ENCODE measurements at places on chromosomes 5 and 9.

GRCh38 chr5:74424162-74424868 is 216.2 kb downstream of the ENC1 start:
- DNase-seq: no peak

GRCh38 chr5:124494540-124495116 is 251.8 kb downstream of the ZNF608 start:
- no peak for DNase-seq

- DNase-seq: no peak
These were observed 1962.2 kb upstream of the WWC1 start for GRCh38 chr5:166329149-166329800.

- no peak for DNase-seq
These were observed 370.9 kb downstream of the PLK2 start for GRCh38 chr5:58088941-58089340.

GRCh38 chr5:4802044-4802443 is 338.1 kb upstream of the ADAMTS16 start:
- DNase-seq: no peak

DNA sequence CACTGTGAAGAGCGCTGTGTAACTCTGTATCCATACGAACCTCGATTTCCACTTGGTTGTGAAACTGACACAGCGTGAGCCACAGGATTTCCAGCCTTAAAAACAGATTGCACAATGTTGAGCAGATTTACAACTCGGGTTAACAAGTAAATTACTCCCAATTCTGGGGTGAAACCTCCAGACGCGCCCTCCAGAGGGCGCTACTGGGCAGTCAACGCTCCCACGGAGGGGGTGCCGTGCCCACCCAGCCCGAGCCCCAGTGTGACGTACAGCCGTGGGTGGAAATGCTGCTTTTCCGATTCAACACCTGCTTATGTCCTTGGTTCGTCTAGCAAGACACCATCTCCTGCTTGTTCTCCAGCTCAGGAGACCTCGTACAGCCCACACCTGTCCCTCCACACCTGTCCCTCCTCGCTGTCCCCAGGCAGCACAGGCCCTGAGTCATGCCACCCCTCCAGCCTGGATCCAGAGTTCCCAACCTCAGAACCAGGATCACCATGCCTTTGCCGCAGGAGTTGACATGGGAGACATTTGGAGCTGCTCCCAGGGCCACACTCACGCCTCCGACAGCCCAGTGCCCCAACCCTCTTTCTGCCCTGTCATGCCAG is 34.4 kb upstream of the SLC6A3 start:
- DNase-seq: no peak

- DNase-seq: no peak
These were observed 113.9 kb downstream of the FGF1 start for GRCh38 chr5:142572006-142572405.

- DNase-seq: no peak
These were observed 74.1 kb upstream of the SH3PXD2B start for GRCh38 chr5:172528440-172528839.

GRCh38 chr9:128056887-128057723 is 10.0 kb downstream of the NAIF1 start:
- no peak for DNase-seq

- no peak for DNase-seq
These were observed 43.3 kb downstream of the ACTL7B start for GRCh38 chr9:108812396-108813025.

DNA sequence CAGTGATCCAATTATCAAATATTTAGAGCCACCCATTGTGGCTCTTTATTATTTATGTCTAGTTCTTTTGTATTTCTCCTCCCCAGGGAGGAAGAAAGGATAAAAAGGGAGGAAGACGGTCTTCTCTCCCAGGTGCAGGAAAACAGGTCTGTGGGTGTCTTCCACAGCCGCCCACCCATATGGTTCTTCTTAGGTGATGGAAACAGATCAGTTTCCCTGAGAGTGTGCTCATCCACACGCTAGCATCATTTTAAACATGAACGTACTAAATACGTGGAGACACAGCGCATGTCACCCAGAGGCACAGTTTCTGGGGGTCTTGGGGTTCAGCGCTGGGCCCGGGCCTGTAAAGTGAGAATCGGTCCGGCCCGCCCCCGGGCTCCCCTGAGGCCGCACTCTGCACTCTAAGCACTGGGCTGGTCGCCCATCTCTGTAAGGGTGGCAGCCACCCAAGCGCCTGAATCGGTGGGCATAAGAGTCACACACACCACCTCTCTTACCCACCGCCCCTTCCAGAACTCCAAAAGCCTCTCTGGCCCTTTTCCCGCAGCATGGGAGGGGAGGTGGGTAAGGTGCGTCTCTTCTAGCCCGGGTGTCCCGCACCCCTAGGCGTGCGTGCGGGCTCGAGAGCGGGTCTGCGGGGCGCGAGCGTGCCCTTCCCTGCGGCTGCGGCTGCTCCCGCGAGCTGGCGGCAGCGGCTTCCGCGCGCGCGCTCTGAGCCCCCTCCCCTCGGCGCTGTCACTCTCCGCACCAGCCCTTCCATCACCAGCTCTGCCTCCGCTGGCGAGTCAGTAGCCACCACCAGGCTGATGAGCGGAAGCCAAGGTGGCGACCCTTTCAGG is 1.3 kb downstream of the PTCH1 start:
- DNase-seq: no peak

GRCh38 chr5:53782620-53783019 is 222.2 kb downstream of the NDUFS4 start:
- DNase-seq: no peak

GRCh38 chr9:37290366-37290939 is 132.0 kb upstream of the GRHPR start:
- DNase-seq: no peak

DNA sequence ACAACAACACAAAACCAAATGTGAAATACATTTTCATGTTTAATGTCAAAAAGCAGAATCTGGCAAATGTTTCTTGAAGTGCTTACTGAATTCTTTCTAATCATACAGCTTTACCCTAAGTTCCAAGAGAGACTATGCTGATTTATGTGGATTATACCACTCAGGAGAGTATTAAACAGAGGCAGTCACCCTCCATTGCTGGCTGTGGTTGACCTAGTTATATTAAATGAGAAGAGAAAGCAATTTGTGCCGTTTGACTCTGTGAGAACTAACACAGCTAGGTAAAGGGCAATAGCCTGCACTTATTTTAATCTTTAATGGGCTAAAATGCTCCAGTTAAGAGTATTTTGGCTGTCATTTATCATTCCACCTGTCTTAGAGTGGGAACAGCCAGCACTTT is 62.6 kb downstream of the ELL2 start:
- no peak for DNase-seq

DNA sequence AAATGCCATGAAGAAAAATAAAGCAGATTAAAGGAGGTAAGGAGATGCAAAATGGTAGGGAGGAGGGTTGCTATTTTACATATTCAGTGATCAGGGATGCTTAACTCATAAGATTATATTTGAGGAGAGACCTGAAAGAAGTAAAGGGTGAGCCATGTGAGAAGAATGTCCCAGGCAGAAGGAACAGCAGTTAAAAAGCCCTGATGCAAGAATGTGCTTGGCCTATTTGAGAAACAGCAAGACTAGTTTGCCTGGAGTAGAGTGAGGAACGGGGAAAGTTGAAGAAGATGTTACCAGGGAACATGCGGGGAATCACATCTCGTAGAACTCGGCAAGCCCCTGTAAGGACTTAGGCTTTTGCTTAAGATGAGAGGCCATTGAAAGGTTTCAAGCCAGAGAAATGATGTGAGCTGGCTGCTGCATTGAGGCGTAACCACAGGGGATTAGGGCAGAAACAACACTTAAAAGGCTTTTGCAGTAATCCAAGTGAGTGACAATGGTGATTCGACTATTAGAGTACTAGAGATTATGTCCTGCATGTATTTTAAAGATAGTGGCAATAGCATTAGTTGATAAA is 198.7 kb downstream of the VPS13A start:
- no peak for DNase-seq

- no peak for DNase-seq
These were observed 20.6 kb upstream of the NIM1K start for GRCh38 chr5:43171451-43171850.

- no peak for DNase-seq
These were observed 105.8 kb downstream of the SGCD start for GRCh38 chr5:156432830-156433105.

DNA sequence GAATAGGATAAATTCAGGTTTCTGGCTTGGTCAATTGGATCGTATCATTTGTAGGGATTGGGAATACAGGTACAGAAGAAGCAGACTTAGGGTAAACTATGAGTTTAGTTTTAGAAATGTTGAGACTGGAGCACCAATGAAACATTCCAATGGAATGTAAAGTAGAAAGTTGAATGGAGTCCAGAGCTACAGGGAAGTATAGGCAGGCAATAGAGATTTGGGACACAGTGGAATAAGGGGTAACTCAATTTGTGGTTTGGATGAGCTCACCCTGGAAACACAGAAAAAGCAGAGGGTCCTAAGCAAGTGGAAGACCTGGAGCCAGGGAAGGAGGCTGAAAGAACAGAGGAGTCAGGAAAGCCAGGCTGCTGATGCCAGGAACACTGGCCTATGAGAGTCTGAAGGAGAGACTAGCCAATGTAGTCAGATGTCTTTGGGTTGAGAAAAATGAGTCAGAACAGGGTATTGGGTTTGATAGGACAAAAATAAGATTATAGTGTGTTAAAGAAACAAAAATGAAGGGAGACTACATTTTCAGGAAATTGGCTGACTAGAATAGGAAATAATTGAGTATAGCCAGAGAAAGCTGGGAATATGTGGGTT is 72.8 kb downstream of the STARD4 start:
- no peak for DNase-seq

- DNase-seq: no peak
These were observed 57.6 kb upstream of the GRHPR start for GRCh38 chr9:37364751-37365360.

Data from cortex of kidney (tissue), 1 donor.